ENCODE measurements at places on chromosomes 4 and X.

GRCh38 chrX:45553417-45553816 is 352.7 kb upstream of the DIPK2B start:
- no peak for DNase-seq
- no peaks in the 10 kb centered on the region for H3K36me3 ChIP-seq
- no peaks in the 10 kb centered on the region for H3K27me3 ChIP-seq
- no peak overlapping the region for H3K27ac ChIP-seq
- H3K4me1 ChIP-seq: no peaks in the 10 kb centered on the region

DNA sequence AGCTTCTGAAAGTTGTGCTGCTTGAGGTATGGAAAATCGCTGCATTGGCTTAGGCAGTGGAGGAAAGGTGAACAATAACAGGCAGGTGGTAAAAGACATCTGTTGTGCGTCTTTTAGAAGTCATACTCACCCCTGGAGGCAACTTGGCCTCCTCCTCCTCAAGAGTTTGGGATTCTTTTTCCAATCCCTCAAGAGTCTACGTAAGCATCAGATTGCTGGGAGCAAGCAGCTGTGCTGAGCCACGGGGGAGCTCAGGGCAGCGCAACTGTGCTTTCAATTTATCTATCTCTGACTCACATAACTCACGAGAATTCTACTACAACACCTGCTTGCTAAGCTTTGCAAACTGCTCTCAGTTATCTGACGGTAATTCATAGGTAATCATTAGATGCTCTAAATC is 6.4 kb upstream of the RBMX2 start:
- H3K4me3 ChIP-seq: no peak overlapping the region
- no peak for DNase-seq
- no peak overlapping the region for H3K27ac ChIP-seq
- H3K36me3 ChIP-seq: no peaks in the 10 kb centered on the region

GRCh38 chr4:2940267-2941137 is 22.7 kb downstream of the NOP14 start:
- no peak for DNase-seq
- H3K4me1 ChIP-seq: peaks cover 20% of the 10 kb centered on the region
- no peaks in the 10 kb centered on the region for H3K27me3 ChIP-seq

GRCh38 chrX:153924149-153924861 is 1.8 kb downstream of the ARHGAP4 start:
- DNase-seq: peak; percentile 79
- no peaks in the 10 kb centered on the region for H3K27me3 ChIP-seq
- H3K4me1 ChIP-seq: peaks cover 42% of the 10 kb centered on the region
- peaks cover 22% of the 10 kb centered on the region for H3K36me3 ChIP-seq
- H3K27ac ChIP-seq: peak overlapping the region; percentile 88

GRCh38 chr4:184583738-184584502 is 65.3 kb downstream of the CASP3 start:
- peaks cover 5% of the 10 kb centered on the region for H3K4me1 ChIP-seq
- no peak overlapping the region for H3K27ac ChIP-seq
- no peaks in the 10 kb centered on the region for H3K36me3 ChIP-seq
- H3K27me3 ChIP-seq: no peaks in the 10 kb centered on the region
- H3K4me3 ChIP-seq: no peak overlapping the region
- DNase-seq: peak; percentile 32

GRCh38 chr4:82467471-82467870 is 37.1 kb downstream of the ENOPH1 start:
- no peak overlapping the region for H3K27ac ChIP-seq
- no peaks in the 10 kb centered on the region for H3K27me3 ChIP-seq

GRCh38 chrX:36898301-36898700 is 109.9 kb upstream of the FAM47C start:
- H3K4me3 ChIP-seq: no peak overlapping the region
- H3K4me1 ChIP-seq: no peaks in the 10 kb centered on the region
- H3K36me3 ChIP-seq: no peaks in the 10 kb centered on the region
- no peak for DNase-seq
- no peaks in the 10 kb centered on the region for H3K27me3 ChIP-seq
- no peak overlapping the region for H3K27ac ChIP-seq

- no peaks in the 10 kb centered on the region for H3K36me3 ChIP-seq
- H3K4me1 ChIP-seq: peaks cover 2% of the 10 kb centered on the region
- no peaks in the 10 kb centered on the region for H3K27me3 ChIP-seq
- no peak for DNase-seq
Observed at GRCh38 chr4:25927361-25928195, 13.6 kb downstream of the SMIM20 start.

DNA sequence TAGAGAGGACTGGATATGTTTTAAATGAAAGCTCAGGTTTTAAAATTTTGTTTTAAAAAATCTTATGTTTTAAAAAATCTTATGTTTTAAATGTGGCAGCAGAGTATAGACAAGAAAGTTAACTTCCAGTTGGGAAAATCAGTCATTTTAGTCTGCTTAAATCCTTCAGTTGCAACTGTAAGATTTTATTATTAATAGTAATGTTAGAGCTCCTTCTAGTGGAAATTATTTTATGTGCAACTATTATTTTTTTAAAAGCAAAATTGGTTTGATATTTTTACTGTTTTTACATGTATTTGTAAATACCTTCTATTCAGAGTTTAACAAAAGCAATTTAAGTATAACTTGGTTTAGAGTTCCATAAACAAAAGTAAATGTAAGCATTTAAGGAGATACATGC is 8.5 kb upstream of the NUDT6 start:
- H3K27ac ChIP-seq: no peak overlapping the region
- H3K4me1 ChIP-seq: no peaks in the 10 kb centered on the region
- H3K4me3 ChIP-seq: no peak overlapping the region

DNA sequence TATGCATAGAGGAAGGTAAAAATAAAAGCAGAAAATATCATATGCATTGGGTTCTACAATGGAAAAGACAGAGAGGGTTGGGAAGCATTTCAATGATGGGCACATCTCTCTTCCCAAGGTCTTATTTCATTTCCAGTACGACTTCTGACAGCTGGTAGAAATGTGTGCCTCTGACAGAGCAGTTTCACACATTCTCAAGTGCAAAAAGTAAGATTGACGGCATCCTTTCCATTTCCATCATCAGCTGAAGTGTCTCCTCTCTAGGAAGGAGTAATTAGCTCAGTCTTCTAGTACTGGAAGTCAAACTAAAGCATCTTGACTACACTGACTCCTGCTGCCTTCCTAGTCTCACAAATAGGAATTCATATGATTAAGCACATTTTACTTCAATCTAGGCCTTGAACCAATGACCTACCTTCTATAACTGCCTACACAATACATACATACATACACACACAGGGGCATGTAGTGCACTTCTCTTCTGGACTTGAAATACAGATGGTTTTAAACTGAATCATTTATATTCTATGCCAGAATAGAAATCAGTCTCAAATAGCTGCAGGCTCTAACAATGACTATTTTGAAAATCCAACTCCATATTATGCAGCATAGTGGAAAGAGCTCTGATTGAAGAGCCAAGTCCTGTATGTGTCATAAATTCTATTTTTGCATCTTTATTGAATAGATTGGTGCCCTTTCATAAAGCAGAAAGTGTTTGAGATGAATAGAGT is 473.4 kb downstream of the INPP4B start:
- H3K4me1 ChIP-seq: no peaks in the 10 kb centered on the region
- no peaks in the 10 kb centered on the region for H3K27me3 ChIP-seq
- H3K36me3 ChIP-seq: no peaks in the 10 kb centered on the region
- DNase-seq: no peak
- H3K27ac ChIP-seq: no peak overlapping the region
- no peak overlapping the region for H3K4me3 ChIP-seq

DNA sequence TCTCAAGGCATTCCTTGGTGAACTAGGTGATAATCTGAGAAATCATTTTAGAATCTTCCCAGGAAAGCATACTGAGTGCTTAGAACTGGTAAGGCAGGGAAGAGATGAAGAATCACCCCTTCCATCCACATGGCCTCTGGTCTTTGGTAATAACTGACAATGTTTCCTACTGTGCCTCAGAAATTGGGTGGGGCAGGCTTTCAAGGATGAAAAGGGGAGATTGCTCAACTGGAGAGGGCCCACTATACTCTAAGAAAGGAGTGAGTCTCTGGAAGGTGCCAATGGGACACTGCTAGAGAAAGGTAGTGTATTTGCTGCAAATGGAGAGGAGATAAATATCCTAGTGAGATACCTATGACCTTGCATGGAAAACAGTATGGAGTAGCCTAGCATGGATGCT is 135.0 kb upstream of the SCML1 start:
- no peak for DNase-seq
- H3K27me3 ChIP-seq: no peaks in the 10 kb centered on the region
- H3K27ac ChIP-seq: no peak overlapping the region
- no peaks in the 10 kb centered on the region for H3K36me3 ChIP-seq
- no peak overlapping the region for H3K4me3 ChIP-seq

DNA sequence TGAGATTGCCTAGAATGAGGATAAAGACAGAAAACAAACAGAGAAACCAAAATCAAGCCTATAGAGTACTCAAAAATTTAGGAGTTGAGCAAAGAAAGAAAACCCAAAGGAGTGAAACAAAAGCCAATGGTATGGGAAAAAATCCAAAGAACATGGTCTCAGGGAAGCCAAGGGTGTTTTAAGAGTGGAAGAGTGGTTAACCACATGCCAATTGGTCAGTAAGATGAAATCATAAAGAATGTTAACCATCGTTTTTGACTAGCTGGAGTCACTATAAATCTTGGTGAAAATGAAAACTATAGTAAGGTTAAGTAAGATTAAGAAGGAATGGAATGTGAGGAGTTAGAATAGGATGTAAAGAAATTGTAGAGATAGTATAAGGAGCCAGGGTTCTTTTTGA is 64.7 kb upstream of the RPL34 start:
- no peak overlapping the region for H3K4me3 ChIP-seq
- no peaks in the 10 kb centered on the region for H3K36me3 ChIP-seq
- DNase-seq: no peak
- peaks cover 12% of the 10 kb centered on the region for H3K4me1 ChIP-seq
- no peak overlapping the region for H3K27ac ChIP-seq
- no peaks in the 10 kb centered on the region for H3K27me3 ChIP-seq

DNA sequence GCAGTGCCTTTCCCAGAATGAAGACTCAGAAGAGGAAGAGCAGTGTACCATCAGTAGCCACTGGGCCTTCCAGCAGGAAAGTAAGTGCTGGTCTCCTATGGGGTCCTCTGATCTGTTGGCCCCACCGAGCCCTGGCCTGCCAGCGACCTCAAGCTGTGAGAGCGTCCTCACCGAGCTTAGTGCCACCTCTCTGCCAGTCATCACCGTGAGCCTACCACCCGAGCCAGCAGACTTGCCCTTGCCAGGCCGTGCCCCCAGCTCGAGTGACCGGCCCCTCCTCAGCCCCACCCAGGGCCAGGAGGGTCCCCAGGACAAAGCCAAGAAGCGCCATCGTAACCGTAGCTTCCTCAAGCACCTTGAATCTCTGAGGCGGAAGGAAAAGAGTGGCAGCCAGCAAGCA is 69.7 kb downstream of the STARD8 start:
- H3K4me1 ChIP-seq: no peaks in the 10 kb centered on the region
- no peaks in the 10 kb centered on the region for H3K36me3 ChIP-seq
- H3K27me3 ChIP-seq: no peaks in the 10 kb centered on the region
- DNase-seq: no peak

DNA sequence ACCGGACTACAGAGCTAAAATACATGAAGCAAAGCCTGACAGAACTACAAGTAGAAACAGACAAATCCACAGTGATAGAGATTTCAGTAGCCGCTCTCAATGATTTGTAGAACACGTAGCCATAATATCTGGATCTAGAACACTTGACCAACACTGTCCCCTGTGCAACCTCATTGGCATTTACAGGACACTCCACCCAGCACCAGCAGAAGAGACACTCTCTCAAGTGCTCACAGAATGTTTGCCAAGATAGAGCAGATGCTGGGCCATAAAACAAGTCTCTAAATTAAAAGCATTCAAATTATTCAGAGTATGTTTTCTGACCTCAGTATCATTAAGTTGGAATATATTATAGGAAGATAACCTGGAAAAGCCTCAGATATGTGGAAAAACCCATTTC is 21.7 kb downstream of the HTT start:
- H3K36me3 ChIP-seq: peaks cover 44% of the 10 kb centered on the region
- DNase-seq: no peak
- no peak overlapping the region for H3K27ac ChIP-seq
- H3K4me1 ChIP-seq: no peaks in the 10 kb centered on the region
- no peak overlapping the region for H3K4me3 ChIP-seq

DNA sequence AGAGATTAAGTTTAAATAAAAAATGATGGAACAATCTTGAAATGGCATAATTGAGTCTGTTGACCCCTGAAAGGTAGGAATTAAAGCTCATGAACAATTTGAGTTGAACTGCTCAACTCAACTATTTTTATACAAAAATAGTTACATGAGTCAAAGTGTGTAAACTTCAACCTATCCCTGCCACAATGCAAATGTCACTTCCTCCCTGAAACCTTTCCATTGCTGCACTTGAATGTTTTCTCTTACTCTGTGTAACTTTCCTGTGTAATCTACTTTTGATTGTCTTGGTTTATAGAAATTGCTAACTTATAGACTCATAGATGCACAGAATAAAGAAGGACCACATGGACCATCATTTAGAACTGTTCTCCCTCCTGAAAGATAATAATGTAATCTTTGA is 218.5 kb downstream of the GBA3 start:
- H3K36me3 ChIP-seq: no peaks in the 10 kb centered on the region
- DNase-seq: no peak
- H3K27me3 ChIP-seq: no peaks in the 10 kb centered on the region

DNA sequence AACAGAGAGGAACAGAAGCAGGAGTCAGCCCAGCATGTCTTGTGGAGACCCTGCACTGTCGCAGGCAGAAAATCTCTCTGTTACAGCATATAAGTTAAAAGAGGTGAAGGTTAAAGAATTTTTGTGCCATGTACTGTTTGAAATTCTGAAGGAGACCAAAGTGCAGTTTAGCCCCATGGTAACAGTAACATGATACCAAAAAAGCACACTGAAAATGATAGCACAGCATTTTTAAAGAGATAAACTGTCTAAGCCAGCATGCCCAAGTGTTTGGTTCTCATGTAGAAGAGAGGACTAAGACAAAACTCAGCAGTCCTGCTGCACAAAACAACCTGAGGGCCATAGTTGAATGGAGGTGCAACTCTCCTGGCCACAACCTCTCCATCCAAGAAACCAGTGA is 41.9 kb upstream of the PARM1 start:
- H3K4me1 ChIP-seq: no peaks in the 10 kb centered on the region
- H3K27ac ChIP-seq: no peak overlapping the region
- H3K36me3 ChIP-seq: no peaks in the 10 kb centered on the region
- no peak for DNase-seq
- no peak overlapping the region for H3K4me3 ChIP-seq
- H3K27me3 ChIP-seq: no peaks in the 10 kb centered on the region

DNA sequence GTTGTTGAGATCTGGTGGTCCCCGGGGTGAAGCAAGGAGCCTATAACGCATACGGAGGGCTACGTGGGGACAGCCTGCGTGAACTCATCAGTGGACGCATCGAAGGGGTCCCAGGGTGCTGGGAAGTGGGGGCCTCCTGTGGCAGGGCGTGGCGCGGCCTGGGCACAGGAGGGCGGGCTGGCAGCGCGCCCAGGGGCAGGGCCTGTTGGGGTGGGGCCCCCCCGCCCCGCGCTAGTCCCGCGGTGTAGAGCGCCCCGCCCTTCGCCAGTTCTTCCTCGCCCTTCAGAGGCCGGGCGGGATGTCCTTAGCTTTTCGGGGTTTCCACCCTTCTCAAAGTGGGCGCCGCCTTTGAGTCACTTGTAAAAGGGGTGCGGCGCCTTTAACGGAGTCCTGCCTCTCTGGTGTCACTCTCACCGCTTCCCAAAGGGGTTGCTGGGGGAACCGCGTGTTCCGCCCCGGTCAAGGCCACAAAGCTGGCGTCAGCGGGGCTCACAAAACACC is 632 bp downstream of the PLP2 start:
- peaks cover 16% of the 10 kb centered on the region for H3K36me3 ChIP-seq
- H3K27me3 ChIP-seq: no peaks in the 10 kb centered on the region
- peak overlapping the region; percentile 74 for H3K4me3 ChIP-seq
- peak; percentile 81 for DNase-seq
- H3K4me1 ChIP-seq: peaks cover 45% of the 10 kb centered on the region

All from B cell (primary cell).